Stimulated activated CD4-positive, alpha-beta T cell treated with anti-CD3 and anti-CD28 coated beads, Interleukin-2, amount 100 ng/mL, for 48 hours (primary cell): ENCODE measurements at places on chromosomes 2 and 18.
A peak's percentile ranks its signal among the peaks of the same experiment; 100 is the strongest.

GRCh38 chr2:100753881-100754280, 66.1 kb upstream of the NPAS2 start:
- no peak for DNase-seq

GRCh38 chr2:86786001-86786536, 4.6 kb downstream of the CD8A start:
- no peak for DNase-seq

- DNase-seq, result no peak
These were observed 74.0 kb downstream of the TTC27 start for GRCh38 chr2:32701806-32702205.

DNA sequence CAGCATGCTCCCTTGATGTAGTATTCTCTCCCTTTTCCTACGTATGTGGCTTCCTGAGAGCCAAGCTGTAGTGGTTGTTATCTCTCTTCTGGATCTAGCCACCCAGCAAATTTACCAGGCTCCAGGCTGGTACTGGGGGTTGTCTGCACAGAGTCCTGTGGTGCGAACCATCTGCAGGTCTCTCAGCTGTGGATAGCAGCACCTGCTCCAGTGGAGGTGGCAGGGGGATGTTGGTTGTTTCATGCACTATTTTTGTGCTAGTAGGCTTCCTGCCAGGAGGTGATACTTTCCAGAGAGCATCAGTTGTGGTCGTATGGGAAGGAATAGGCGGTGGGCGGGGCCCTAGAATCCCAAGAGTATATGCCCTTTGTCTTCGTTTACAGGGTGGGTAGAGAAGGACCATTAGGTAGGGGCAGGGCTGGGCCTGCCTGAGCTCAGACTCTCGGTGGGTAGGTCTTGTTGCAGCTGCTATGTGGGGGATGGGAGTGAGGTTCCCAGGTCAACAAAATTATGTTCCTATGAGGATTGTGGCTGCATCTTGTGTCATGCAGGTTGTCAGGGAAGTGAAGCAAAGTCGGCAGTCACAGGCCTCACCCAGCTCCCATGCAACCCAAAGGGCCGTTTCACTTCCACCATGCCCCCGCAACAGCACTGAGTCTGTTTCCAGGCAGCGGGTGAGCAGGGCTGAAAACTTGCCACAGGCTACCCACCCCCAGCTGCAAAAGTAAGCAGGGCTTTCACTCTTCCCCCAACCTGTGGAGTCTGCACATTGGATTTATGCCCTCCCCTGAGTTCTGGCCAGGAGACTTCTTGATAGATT, 1139.5 kb downstream of the BCL11A start:
- no peak for DNase-seq

DNA sequence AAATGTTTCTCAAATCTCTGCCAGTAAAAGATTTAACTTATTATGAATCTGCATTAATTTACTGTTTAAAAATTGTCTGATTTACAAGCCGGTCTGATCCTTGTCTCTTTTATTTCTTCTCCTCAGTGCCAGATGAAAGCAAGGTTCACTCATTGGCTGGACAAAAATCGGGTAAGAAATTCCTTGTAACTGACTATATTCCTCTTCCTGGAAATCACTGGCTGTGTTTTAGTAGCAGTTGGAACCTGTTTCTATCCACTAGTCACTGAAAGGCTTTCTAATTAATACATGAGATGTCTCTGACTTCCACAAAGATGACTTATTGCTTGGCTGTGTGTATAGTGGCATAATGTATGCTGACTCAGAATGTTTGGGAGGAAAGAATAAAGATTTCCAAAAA, 436.6 kb upstream of the NRP2 start:
- DNase-seq, result no peak

DNA sequence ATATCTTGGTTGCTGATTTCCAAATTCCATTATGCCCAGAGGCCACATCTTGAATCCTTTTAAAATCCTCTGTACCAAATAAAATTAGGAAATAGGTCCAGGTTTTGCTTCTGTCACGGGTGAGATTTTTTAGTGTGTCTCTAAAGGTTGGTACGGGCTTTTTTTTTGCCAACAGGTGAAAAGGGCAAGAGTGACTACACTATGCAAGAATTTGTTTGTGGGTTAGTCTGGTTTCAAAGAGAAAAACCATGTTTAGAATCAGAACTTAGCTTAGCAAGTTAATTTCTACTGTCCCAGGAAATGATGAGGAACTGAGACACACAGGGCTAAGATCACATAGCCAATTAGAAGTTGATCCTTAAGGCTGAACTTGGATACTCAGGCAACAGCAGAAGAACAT, 41.7 kb downstream of the POLR1A start:
- DNase-seq, result no peak

- DNase-seq, result no peak
These were observed 264.3 kb upstream of the RASGRP3 start for GRCh38 chr2:33212151-33212550.

GRCh38 chr2:239979243-239980023, 45.7 kb downstream of the NDUFA10 start:
- DNase-seq, result no peak

GRCh38 chr2:5937851-5938565, 245.8 kb downstream of the SOX11 start:
- no peak for DNase-seq

DNA sequence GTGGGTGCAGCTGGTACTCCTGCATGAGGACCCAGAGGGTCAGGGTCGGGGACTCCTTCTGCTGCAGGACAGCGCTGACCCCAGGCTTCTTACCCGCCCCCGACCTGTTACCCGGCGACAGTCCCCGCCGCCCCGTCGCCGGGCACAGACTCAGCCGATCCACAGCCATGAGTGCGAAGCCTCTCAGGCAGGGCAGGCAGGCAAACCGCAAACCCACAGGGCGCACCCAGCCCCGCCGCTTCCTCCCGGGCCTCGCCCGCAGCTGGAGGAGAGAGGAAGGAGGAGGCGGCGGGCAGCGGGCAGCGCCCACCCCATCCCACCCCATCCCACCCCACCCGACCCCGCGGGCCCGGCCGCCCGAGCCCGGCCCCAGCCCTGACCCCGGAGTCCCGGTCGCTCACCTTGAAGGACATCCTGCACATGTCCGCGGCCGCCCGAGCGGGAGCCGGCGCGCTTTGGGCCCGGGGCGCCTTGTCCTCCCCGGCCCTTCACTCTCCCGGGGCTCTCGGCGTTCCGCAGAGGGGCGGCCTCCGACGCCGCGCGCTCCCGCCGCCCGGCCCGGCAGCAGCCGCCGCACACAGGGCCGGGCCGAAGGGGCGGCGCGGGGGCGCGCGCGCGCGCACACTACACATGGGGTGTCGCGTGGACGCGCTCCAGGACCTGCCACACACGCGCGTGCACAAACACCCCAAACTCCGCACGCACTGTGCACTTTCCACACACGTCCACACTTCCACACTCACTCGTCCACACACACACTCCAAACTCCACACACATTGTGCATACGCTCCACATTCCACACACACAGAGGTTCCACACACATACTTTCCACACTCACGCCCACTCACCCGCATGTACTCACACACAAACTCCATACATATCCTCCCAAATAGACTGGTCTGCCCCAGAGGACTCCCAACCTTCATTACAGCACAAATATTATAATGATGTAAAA, at the start of gene ANKRD29:
ANKRD29 (minus strand) TSS at position 603 of the 955 bp plus-strand sequence; CDS start at position 422, 181 bp downstream.
- peak; percentile 32 for DNase-seq

DNA sequence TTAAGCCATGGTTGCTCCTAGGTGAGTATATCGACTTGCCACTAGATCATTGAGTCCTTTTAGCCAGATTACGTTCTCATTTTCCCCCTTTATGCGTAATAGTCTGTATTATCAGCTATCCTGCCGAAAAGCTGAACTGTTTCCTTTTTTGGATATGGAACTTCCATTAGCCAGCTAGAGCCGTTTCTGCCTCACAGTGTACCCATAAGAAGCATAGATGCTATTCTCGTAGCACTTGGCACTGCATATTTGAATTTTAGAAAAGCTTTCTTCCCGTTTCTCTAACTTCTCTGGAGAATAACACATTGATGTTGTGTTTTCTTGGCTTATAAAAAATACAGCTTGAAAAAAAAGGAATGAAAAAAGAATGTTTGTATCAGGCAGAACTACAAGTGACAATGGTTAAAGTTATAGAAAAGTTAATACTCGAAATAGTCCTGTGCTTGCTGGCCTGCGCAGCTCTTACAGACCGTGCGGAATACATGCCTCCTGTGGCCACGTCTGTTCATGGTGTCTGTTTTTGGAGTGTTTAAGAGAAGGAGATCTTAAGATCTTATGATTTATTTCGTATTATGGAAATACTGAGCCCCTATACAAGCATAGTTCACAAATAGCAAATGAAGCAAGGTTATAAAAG, 710 bp downstream of the DUSP19 start:
- no peak for DNase-seq

DNA sequence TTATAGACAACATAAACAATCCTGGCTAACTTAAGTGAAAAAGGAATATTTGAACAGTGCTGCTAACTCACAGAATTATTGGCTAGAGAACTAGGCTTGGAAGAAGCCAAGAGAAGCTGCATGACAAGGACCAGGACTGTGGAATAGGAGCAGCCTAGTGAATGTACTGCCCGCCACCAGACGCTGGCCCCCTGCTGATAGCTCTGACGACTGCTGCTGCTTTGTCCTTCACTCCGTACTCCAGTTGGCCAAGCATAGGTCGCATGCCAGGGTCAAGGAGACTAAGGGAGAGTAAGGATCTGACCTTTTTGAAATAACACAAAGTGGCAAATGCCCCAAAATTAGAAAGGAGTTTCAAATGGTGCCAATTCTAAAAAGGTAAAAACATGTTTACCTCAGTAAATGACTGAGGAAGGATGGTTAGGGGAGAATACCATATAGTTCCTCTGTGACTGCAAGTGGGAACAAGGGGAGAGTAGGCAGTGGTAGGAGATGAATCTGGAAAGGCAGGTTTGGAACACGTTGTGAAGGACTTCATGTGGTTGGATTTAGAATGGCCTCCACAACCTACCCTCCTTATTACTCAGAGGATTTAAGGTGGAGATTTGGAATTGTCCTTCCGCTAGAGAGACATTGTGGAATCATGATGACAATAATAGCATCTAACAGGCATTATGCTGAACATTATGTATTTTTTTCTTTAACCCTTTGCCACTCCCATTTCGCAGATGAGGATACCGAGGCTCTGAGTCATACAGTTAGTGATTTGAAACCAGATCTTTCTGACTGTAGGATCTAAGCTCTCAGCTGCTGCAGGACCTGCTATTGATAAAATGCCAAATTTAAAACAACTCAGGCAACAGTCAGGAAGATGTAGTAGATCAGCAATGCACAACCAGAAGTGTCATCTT, 19.5 kb downstream of the STRADB start:
- DNase-seq, result no peak

- no peak for DNase-seq
These were observed 37.1 kb downstream of the BCL11A start for GRCh38 chr2:60516383-60516811.

GRCh38 chr2:22795287-22795866, 589.6 kb upstream of the KLHL29 start:
- DNase-seq, result no peak

DNA sequence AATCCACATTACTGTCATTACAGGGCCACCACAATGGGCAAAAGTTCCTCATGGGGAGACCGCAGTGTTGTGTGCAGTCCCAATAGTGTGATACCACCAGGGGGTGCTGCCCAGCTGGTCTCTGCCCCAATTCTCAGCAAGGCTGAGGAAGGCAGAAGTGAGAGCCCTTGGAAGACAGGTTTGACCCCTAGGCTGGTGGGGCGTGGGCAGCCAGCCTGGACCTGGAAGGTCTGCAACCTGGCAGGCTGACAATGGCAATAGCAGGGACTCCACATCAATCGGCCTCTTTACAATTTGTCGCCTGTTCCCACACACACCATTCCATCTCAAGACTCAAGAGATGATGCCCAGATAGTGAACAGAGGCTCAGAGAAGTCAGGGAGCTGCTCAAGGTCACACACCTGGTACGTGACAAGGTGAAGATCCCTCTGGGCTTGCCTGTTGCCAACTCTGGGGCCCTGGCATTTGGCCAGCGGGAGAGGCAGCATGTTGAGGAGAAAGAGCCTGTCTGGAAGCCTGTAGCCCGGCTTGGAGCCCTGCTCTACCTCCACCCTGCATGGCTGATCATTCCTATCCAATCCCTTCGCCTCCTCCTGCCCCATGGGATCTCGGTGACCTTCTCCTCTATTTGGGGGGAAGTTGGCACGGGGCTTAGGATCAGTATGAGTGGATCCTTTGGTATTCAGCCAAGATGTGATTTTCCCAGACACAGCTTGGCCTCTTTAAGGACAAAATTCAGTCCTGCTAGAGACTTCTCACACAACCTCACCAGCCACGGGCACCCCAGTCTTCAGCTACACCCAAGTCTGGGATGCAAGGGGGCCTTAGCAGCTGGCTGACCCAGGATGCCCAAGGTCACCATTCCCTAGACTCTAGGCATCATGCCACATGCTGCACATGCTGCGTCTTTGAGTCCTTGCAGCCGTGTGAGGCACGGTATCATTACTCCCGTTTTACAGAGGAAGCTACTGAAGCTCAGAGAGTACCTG, 2.9 kb upstream of the ATOH8 start:
- DNase-seq, result peak; percentile 51
